ENCODE measurements at places on chromosomes 1 and 21. TPM values are rescaled to one million over a fixed set of nuclear protein-coding genes. Genes with fewer than 3 reads are reported as not detected.

MECR gene
- 35.9 TPM for total RNA-seq

ST6GALNAC3 gene
- 0.87 TPM for total RNA-seq

CLDN8 gene
- not detected for total RNA-seq

IL20 gene
- not detected for total RNA-seq

ADGRB2 gene
- 2.5 TPM for total RNA-seq

SEC16B gene
- 0.38 TPM for total RNA-seq

DNA sequence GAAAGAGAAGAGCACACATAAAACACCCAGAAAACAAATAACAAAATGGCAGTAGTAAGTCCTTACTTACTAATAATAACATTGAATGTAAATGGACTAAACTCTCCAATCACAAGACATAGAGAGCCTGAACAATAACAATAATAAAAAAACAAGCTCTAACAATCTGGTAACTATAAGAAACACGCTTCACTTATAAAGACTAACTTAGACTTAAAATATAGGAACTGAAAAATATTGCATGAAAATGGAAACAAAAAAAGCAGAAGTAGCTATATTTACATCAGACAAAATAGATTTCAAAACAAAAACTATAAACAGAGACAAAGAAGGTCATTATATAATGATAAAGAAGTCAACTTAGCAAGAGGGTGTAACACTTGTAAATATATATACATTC is 83.1 kb upstream of the LYPLAL1 start:
- DNase-seq: no peak

DNA sequence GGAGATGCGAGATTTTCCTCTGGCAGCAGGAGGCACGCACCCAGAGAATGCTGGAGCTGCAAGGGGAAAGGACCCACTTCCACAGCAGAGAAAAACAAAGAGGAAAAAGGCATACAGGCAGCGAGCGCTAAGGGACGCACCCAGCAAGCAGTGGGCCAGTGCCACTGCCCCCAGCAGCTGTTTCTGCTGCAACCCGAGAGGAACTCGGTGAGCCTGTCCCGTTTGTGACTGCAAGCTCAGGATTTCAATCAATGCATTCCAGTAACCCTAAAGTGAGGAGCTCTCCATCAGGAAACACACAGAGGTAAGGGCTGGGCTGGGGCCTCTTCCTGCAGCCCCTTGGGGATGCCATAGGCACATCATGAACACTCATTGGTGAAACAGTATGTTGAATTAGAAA is 58.7 kb downstream of the ACP6 start:
- DNase-seq: no peak

DNA sequence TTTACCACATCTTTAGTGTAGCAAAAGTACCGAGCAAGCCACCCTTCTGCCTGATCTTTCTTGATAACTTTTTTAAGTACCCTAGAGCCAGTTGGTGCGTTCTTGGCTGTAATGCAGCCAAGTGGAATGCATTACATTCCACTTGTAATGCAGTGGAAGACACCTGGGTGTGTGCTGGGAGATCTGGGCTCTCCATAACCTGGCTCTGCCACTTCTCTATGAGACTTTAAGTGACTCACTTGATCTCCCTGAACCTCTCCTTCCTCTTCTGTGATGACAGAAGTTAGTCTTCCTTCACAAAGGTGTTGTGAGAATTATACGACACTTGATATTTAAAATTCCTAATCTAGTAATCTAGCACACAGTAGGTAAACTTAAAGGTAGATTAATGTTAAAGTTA is 35.3 kb upstream of the NFIA start:
- no peak for DNase-seq

- DNase-seq: peak; percentile 49
Observed at GRCh38 chr21:15592271-15592860, 137.4 kb upstream of the USP25 start.

DNA sequence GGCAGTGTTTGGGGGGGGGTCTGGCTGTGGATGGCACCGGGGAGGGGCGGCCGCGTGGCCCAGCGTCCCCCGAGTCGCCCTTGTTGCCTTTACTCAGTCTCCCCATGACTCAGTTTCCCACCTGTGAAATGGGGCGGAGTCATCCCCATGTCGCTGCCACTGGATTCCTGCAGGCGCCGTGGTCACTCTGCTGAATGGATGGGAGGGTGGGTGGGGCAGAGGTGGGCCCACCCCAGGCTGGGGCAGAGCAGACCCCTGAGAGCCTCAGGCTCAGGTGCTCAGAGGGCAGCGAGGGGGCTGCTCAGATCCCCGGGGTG is 2.0 kb downstream of the COL6A1 start:
- DNase-seq: no peak

GRCh38 chr1:38121231-38121680 is 74.7 kb upstream of the POU3F1 start:
- DNase-seq: no peak

DNA sequence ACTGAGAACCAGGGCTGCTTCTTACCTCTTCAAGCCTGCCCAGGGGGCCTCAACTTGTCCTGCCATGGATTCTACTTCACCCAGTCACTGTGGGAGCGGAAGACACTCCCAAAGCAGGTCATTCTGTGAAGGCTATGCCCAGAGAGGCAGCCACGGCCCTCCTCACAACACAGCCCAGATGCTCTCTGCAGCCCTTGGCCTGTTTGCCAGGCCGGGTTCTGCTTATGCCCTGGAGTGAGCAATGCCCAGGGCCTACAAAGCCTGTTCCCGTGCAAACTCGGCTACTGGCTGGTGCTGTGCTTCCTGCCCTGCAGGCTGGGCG is 33.8 kb upstream of the SLC30A1 start:
- no peak for DNase-seq

GRCh38 chr1:93783876-93784275 is 95.1 kb downstream of the DNTTIP2 start:
- DNase-seq: no peak

DNA sequence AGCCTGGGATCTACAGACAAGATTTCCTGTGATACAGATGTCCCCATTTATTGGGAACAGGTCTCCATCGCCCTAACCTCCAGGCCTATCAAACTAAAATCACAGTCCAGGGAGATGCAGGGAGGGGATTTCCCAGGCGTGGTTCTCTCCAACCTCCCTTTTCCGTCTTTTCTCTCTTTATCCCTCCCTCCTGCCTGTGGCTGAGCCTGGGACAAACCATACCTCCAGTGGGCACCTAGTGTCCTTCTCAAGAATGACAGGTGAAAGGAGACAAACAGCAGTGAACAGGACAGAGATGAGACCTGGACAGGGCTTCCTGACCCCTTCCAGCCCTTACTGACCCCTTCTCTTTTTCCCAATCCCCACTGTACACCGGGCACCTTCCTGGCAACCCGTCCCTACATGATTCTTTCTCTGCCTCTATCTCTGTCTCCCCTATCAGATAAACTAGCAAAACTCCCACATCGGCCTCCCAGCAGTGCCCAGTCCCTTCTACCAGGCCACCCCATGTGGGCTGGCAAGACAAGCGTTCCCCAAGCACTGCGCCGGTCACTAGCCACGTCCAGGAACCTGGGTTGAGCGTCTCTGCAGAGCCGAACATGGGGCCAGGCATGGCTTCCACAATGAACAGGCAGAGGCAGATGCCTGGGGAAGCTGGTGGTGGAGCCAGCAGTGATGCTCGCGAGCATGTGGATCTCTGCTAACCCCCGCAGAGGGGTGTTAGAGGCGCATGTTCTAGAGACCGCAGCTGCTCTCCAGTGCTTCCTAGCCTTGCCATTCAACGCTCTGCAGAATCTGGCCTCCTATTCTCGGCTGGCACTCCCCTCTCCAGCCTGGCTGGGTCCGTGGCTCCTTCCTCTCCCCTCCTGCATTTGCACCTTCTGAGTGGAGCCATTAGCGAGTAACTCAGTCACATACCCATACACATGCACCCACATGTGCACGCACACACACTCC is 54.7 kb downstream of the ELK4 start:
- no peak for DNase-seq

DNA sequence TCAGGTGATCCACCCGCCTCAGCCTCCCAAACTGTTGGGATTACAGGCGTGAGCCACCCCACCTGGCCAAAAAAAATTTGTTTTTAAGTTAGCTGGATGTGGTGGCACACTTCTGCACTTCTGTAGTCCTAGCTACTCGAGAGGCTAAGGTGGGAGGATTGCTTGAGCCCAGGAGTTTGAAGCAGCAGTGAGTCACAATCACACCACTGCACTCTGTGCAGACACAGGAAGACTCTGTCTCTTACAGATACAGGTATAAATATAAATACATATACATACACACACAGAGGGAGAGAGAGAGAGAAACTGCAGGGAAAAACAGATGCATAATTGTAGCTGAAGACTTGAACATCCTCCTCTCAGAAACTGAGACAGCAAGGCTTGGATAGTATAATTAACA is 34.8 kb upstream of the EPS15 start:
- DNase-seq: no peak

GRCh38 chr21:38472412-38473108 is 25.7 kb downstream of the ERG start:
- no peak for DNase-seq

- no peak for DNase-seq
Observed at GRCh38 chr1:218829097-218829496, 344.6 kb upstream of the LYPLAL1 start.

DNA sequence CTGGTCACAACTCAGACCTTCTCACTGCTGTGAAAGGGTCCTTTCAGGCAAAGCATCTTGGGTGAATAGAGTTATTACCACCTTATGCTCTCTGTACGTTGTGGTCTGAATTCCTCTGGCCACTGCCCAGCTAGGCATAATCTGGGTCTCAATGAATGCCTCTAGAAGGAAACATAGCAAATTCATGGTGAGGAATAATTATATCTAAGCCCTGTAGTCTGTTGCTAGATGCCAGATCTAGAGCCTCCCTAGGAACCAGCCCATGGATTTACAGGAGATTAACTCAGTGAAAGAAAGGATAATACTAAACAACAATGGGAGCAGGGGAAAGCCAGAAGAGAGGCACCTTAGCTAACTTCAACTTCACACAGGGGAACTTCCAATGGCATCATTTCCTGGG is 2.4 kb upstream of the COL11A1 start:
- DNase-seq: no peak

- peak; percentile 13 for DNase-seq
Observed at GRCh38 chr1:84724128-84724860, 34.0 kb upstream of the SSX2IP start.

GRCh38 chr1:6049419-6049818 is 3.7 kb downstream of the KCNAB2 start:
- no peak for DNase-seq

- DNase-seq: no peak
Observed at GRCh38 chr1:202890392-202890791, 1.4 kb upstream of the RABIF start.

- no peak for DNase-seq
Observed at GRCh38 chr1:46363121-46363520, 22.5 kb downstream of the NSUN4 start.

DNA sequence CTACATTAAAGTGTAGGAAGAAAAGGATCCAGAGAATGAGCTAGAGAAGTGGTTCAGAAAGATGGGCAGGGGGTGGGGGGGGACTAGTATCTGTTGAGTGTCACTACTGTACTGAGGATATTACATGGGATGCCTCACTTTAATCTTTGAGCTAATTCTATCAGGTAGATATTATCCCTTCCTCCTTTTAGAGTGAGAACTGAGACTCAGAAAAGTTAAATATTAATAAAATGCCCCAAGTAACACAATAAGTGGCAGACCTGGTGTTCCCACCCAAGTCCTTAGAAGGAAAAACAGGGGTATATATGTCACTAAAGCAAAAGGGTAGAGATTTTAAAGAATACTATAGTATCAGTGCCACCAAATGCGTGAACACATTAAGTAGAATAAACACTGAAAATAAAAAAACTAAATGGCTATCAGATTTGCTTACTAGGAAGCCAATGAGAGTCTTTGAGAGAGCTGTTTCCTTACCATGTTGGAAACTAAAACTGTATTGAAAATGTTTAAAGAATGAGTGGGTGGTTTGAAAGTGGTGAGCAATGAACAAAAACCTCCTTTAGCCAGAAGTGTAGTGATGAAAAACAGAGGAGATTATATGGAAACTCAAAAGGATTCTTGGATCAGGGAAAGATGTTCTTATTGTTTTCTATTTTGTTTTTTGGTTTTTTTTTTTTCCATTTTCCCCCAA is 230.8 kb downstream of the BARHL2 start:
- no peak for DNase-seq

- no peak for DNase-seq
Observed at GRCh38 chr1:2154022-2154421, 40.5 kb downstream of the FAAP20 start.

GRCh38 chr1:228369608-228370438 is 36.8 kb downstream of the TRIM11 start:
- no peak for DNase-seq

DNA sequence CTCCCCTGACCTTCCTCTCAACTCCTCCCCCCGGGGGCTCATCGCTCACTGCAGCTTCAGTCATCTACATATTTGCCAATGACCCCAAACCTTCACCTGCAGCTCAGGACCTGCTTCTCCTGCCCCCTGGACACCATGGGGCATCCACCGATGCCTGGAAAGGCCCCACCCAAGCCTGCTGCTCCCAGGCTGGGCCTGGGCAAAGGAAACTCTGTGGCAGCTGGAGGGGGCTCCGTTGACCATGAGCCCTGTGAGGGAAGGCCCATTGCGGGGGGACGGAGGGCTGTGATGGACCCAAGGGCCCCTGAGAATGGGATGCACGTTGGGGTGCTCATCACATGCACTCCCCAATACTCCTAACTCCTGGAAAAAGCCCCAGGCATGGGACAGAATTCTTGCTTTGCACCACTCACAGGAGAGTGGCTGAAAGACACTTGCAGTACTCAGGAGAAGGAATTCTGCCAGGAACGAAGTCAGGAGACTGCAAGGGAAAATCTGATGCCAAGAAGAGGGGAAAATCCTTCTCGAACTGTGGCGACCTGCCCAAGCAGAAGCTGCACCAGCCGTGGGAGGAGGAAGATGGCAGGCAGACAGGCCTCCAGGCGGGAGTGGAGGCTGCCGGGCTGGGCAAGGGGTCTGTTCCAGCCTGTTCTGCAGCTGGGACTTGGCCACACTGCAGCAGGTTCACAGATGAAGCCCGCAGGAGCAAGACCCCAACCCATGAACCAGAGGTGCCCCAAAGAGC is 18.4 kb downstream of the MATN1 start:
- no peak for DNase-seq

- no peak for DNase-seq
Observed at GRCh38 chr21:16455978-16456377, 726.2 kb downstream of the USP25 start.

DNA sequence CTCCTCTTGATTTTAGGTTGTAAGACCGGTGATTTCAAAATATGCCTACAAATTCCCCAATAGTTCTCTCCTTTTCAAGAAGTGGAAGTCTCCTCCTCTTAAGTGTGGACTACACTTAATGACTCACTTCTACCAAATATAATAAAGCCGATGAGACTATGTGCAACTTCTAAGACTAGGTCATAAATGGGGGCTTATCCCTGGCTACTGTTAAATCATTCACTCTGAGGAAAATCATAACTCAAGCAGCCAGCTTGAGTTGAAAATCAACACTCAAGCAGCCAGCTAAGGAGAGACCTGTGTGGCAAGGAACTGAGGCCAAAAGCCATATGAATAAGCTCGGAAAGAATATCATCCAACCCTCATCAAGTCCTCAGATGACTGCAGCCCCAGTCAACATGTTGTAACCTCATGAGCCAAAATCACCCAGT is 49.6 kb upstream of the PSMG1 start:
- DNase-seq: no peak

All from NCI-H460 (cell line).